Endothelial cell (in vitro differentiated cells): ENCODE measurements at places on chromosomes 7 and 10. TPM values are rescaled to one million over a fixed set of nuclear protein-coding genes. Genes with fewer than 3 reads are reported as not detected.

Gene BTBD16
- total RNA-seq: 0.23 TPM

GRCh38 chr7:101954499-101954898, 137.1 kb downstream of the CUX1 start:
- DNase-seq: no peak

DNA sequence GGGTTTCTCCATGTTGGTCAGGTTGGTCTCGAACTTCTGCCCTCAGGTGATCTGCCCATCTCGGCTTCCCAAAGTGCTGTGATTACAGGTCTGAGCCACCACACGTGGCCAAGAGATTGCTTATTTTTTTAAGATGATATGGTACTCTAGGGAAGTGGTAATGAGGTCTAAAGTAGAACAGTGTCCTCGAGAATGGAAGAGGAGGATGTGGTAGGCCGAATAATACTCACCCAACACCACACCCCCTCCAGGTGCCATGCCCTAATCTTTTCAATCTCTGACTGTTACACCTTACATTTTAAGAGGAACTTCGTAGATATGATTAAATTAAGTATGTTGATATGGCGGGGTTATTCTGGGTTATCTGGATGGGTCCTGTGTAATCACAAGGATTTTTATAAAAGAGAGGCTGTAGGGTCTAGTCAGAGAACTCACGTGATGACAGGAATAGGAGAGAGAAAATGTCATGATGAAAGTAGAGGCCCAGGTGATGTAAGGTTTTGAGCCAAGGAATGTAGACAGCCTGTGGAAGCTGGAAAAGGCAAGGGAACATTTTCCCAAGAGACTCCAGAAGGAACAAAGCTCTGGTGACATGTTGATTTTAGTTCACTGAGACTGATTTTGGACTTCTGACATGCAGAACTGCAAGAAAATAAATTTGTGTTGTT, 29.5 kb downstream of the CDK13 start:
- no peak for DNase-seq

- DNase-seq: no peak
Observed at GRCh38 chr7:156950381-156950858, 908 bp downstream of the NOM1 start.
